ENCODE measurements at places on chromosomes 3 and 15.

GRCh38 chr15:80971143-80971542 is 18.5 kb downstream of the MESD start:
- DNase-seq, result no peak

GRCh38 chr3:132978464-132978863 is 59.7 kb upstream of the TMEM108 start:
- no peak for DNase-seq

- no peak for DNase-seq
Observed at GRCh38 chr3:152156880-152157279, 111.8 kb upstream of the MBNL1 start.

GRCh38 chr3:59425942-59426341 is 376.1 kb upstream of the CFAP20DC start:
- DNase-seq, result no peak

DNA sequence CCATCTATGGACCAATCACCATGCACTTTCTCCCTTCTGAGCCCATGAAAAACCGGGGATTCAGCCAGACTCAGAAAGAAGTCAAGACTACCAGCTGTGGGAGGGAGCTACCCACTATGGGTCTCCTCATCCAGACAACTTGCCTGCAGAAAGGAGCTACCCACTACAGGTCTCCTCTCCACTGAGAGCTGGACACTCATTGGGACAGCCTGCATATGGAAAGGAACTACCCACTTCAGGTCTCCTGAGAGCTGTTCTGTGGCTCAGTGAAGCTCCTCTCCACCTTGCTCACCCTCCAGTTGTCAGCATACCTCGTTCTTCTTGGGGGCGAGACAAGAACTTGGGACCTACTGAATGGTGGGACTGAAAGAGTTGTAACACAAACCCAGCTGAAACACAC is 22.3 kb upstream of the ZBED2 start:
- no peak for DNase-seq

DNA sequence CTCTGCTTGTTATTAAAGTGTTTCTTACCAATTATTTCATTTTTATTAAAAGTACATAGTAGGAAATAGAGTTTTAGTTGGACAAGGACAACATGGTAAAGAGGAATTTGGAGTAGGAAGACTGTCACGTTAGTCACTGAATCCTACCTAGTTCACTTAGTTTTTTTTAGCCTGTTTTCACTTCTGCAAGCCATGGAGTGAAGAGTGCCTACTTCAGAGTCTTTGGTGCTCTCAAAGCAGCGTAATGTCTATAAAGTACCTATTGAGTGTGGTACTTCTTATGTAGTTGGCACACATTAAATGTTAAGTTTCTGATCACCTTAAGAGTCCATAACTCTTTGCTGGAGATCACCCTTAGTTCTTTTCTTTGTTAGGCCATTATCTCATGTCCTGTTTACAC is 78.7 kb downstream of the LPP start:
- no peak for DNase-seq

DNA sequence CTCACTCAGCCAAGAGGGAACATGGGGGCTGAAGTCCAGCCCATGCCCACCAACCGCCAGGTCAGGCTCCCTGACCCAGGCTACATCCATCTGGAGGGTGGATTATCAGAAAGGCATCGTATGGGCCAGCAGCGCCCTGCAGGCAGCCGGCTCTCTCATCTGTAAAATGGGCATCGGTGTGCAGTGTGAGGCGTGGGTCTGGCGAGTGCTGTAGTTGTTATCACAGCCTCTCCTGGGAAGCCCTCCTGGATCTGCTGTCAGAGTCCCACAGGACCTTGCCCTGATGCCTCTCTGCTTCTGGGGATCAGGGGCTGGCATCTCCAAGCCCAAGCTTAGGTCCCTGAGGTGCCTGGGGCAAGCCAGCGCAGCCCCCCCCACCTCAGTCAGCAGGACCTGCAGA is 27.4 kb downstream of the CFAP100 start:
- DNase-seq, result no peak

DNA sequence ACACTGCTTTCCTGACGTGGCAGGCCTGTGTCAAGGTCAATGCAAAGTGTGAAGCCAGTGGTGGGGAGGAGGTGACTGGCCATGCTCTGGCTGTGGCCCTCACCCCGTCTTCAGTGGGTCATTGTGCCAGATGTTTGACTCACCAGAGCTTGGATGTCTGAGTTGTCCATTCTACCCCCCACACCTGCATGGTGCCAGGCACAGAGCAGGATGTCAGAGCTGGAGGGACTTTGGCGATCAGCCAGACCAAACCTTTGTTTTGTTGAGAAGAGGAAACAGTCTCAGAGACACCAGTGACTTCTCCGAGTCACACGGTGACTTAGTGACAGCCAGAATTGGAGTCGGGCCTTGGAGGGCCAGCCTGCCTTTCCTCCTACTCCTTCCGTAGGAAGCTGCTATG is 49.5 kb downstream of the SMAD6 start:
- no peak for DNase-seq

DNA sequence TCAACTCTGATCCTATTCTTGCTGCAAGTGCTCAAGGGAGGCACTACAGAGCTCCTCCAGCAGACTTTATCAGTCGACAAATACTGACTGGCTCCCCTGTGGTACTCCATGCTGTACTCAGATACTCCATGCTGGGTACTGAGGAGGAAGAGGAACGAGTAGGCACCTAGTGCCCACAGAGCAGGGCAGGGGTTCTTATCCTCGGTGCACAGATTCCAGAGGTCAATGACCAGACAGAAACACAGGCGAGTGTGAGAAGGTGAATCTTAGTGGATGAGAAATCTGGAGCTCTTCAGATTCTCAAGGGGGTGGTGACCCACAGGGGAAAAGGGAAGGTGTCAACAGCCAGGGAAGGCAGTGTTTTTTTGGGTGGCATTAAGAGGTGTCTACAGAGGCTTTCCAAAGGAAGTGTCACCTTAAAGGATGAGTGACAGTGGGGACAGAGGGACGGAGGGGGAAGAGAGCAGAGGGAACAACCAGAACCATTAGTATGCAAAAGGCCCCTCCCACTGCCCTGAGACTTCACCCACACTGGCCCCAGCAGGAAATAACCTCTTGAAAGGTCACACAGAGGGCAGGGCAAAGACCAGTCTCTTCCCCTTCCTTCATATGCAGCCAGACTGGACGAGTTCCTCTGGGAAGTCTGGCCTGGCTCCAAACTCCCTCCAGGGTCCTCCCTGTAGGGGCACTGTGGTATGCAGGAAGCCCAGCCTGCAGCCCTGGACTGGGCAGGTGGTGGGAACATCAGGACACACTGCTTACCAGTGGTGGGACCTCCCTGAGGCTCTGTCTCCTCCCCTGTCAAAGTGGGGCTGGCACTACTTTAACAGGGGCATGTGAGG is 27.5 kb downstream of the CCDC12 start:
- DNase-seq, result no peak

GRCh38 chr3:115980709-115981108 is 357.4 kb downstream of the GAP43 start:
- DNase-seq, result no peak

DNA sequence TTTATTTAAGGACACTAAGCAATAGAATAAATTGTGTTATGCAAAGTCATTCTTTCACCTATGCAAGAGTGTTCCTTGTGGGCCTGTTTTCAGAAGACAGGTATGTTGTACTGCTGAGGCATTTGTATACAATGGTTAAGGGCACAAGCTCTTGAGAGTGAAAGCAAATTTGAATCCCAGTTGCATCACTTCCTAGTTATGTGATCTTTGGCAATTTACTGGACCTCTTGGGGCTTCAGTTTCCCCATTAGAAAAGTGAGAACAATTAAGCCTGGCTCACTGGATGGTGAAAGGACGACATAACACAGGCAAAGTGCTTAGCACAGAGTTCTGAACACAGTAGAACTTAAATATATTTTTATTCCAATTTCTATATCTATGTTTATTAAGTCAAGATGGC is 117.4 kb downstream of the EFHB start:
- DNase-seq, result no peak

DNA sequence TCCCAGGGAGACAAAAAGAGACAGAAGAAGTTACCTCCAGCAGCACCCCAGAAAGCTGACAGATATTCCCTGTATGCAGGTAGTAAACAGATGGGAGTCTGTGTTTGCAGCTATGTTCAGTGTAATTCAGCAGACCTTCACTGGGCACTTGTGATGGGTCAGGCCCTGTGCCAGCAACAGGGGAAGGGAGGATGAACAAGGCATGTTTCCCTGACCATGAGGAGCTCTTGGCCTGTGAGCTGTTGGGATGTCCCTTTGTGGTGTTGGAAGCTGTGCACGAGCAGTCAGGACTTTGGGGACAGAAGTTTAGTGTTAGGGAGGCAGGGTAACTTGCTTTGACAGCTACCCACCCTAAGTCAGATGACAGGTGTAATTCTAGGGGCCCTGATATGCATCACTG is 106.0 kb upstream of the TRIM42 start:
- DNase-seq, result no peak

DNA sequence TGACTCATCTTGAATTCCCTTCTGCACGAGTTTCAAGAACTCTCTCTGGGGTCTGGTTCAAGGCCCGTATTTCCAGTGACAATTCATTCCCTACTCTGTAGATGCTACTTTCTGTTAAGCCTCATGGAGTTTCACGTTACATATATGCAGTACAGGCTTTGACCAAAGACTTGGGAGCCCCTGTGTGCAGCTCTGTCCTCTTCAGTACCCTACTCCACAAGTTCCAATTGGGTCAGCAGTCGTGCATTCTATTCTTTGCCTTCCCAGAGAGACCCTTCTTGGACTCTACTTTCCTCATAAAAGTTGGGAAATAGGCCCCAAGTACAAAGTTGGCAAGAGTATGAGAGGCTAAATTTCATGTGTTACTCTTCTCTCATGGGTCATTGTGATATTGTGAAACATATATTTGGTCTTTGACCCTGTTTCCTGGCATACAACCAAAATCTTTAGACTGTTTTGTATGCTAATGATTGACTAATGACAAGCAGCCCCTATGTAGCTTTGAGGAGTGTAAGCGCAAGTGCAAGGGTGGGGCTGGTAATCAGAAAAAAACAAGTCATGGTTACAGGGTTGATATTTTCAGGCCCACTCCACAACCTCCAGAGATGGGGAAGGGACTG is 15.0 kb upstream of the CCDC50 start:
- DNase-seq, result no peak

- no peak for DNase-seq
Observed at GRCh38 chr3:49582177-49582576, 27.9 kb downstream of the BSN start.

DNA sequence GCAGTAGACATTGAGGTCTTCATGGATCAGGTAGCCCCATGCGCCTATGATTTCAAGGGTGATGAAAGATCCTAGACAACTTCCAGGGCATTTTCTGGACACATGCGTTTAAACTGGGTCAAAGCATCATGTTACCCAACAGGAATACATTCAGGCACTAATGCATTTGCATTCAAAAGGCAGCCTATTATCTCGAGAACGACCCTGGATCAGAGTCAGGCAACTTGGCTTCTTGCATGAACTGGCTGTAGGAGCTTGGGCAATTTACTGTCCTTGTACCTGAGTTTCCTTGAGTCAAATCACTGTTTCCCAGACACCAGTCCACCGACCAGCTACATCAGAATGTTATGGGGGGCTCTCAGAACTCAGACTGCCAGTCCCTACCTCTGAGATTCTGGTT is 51.5 kb upstream of the CHST2 start:
- DNase-seq, result no peak

GRCh38 chr15:64905119-64905831 is 6.4 kb upstream of the ANKDD1A start:
- peak; percentile 91 for DNase-seq
